ENCODE measurements at places on chromosomes 3 and 15. TPM values are rescaled to one million over a fixed set of nuclear protein-coding genes. Genes with fewer than 3 reads are reported as not detected.

DNA sequence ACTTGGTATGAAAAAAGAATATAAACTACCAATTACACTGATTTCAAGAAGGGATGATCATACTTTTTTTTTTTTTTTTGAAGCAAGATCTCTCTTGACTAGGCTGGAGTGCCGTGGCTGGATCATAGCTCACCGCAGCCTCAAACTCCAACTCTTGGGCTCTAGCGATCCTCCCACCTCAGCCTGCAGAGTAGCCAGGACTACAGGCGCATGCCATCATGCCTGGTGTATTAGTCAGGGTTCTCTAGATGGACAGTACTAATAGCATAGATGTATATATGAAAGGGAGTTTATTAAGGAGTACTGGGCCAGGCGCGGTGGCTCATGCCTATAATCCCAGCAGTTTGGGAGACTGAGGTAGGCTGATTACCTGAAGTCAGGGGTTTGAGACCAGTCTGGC is 11.5 kb upstream of the SEC11A start:
- H3K27me3 ChIP-seq = no peaks in the 10 kb centered on the region
- no peak overlapping the region for H3K27ac ChIP-seq
- no peaks in the 10 kb centered on the region for H3K36me3 ChIP-seq
- no peak for DNase-seq
- no peaks in the 10 kb centered on the region for H3K4me1 ChIP-seq
- no peak overlapping the region for H3K4me3 ChIP-seq

- H3K36me3 ChIP-seq = no peaks in the 10 kb centered on the region
- no peak overlapping the region for H3K27ac ChIP-seq
- H3K4me1 ChIP-seq = no peaks in the 10 kb centered on the region
- DNase-seq = no peak
- no peak overlapping the region for H3K4me3 ChIP-seq
These were observed 214.2 kb downstream of the NAALADL2 start for GRCh38 chr3:175073219-175073905.

GRCh38 chr3:136586580-136586979 is 165.6 kb downstream of the STAG1 start:
- H3K36me3 ChIP-seq = no peaks in the 10 kb centered on the region
- H3K4me3 ChIP-seq = no peak overlapping the region
- no peaks in the 10 kb centered on the region for H3K4me1 ChIP-seq
- DNase-seq = no peak
- no peaks in the 10 kb centered on the region for H3K27me3 ChIP-seq

- no peak for DNase-seq
- H3K4me3 ChIP-seq = no peak overlapping the region
- no peaks in the 10 kb centered on the region for H3K4me1 ChIP-seq
- H3K36me3 ChIP-seq = no peaks in the 10 kb centered on the region
These were observed 192.7 kb downstream of the ZNF621 start for GRCh38 chr3:40717471-40717870.

DNA sequence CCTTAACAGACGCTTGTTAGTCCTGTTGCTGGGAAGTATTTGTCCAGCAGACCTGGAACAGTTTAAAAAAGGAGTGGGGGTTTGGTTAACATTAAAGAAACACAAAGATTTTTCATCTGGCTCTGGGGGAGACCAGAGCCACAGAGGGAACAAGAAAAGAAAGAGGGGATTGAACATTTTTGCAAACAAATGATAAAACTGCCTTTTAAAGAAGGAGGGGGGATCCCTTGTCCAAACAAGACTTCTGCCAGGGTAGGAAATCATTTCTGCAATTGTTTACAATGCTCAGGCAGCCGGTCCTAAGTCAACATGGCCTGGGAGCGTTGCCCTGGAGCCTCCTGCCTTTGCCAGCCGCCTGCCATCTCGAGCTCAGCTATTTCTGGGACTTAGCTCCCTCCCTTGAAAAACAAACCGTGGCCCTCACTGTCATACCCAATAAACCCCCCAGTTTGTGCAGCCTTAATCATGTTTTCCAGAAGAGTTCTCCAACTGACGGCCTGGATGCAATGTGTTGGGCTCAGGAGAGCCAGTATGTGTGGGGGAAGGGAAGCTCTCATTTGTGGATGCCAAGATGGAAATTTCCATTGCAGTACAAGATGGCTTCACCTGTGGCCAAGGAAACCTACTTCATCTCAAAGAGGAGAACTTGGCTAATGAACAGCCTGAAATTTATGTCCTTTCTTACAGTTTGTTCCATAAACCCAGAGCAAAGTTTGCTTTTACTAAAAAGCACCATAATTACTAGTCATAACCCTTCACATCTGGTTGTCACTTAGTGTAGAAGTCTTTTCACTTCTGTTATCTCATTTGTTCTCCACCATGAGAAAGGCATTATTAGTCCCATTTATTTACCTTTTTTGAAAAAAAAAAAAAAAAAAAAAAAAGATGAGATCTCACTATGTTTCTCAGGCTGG is 75.9 kb upstream of the RNU6-1 start:
- peak overlapping the region; percentile 95 for H3K27ac ChIP-seq
- no peak overlapping the region for H3K4me3 ChIP-seq
- no peaks in the 10 kb centered on the region for H3K36me3 ChIP-seq
- peak; percentile 81 for DNase-seq
- no peaks in the 10 kb centered on the region for H3K27me3 ChIP-seq

DNA sequence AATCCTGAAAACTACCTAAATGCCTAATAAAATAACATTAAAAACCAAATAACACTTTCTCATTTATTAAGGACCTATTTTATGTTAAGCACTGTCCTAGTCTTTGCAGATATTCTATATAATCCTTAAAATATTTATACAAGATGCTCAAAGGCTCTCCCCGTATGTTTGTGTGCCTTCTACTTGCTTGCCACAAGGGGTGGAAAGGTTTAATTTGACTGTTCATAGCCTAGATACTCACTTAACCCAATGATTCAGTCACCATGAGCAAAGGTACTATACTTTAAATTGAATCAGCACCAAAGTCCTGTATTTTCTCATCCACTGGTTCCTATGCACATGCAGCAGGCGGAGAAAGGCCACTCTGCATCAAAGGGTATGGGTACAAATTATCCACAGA is 32.0 kb downstream of the LSAMP start:
- H3K27ac ChIP-seq = no peak overlapping the region
- no peak for DNase-seq
- H3K27me3 ChIP-seq = no peaks in the 10 kb centered on the region
- H3K36me3 ChIP-seq = no peaks in the 10 kb centered on the region
- no peak overlapping the region for H3K4me3 ChIP-seq
- no peaks in the 10 kb centered on the region for H3K4me1 ChIP-seq

DNA sequence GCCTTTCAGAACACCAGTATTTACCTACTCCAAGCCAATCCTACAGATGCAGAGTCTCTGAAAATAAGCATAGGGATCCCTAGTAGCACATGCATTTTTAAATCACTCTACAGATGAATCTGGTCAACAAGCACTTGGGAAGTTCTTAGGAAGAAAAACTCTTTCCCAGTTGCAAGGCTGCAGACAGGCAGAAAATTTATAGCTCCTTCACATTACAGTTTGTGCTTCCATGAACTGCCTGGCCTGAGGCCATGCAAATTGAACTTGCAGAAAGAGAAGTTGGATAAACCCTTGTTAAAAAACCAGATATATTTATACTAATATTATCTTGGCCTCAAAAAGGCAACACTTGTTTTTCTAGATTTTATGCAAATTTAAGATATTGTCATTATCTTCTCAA is 256.9 kb downstream of the EPHA3 start:
- no peaks in the 10 kb centered on the region for H3K27me3 ChIP-seq
- no peak for DNase-seq
- no peaks in the 10 kb centered on the region for H3K4me1 ChIP-seq
- H3K27ac ChIP-seq = no peak overlapping the region
- H3K4me3 ChIP-seq = no peak overlapping the region

DNA sequence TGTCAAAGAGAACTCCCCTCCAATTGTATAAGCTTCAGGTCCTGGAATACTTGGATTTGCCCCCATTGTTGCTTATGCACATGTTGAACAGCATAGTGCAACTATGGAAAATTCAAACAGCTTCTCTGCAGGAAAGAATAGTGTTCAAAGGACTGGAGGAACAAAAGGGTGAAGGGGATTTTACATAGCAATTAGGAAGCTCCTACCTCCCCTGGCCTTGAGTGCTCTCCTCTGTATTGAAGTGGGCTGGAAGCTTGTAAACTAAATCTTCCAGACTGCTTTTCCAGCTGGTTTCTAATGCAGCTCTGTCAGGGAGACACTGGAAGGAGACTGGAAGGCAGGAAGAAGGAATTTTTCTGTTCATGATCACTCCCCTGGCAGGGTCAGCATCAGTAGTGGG is 7.2 kb upstream of the ELP6 start:
- H3K4me3 ChIP-seq = no peak overlapping the region
- DNase-seq = no peak
- peaks cover 4% of the 10 kb centered on the region for H3K4me1 ChIP-seq
- no peaks in the 10 kb centered on the region for H3K27me3 ChIP-seq
- H3K27ac ChIP-seq = no peak overlapping the region

GRCh38 chr3:127390365-127391025 is 102.6 kb upstream of the PRR20G start:
- H3K36me3 ChIP-seq = no peaks in the 10 kb centered on the region
- H3K27ac ChIP-seq = no peak overlapping the region
- no peak for DNase-seq
- H3K4me3 ChIP-seq = no peak overlapping the region
- H3K27me3 ChIP-seq = peaks cover 7% of the 10 kb centered on the region

GRCh38 chr3:20543535-20544226 is 357.7 kb upstream of the SGO1 start:
- no peak for DNase-seq
- H3K4me1 ChIP-seq = no peaks in the 10 kb centered on the region
- no peak overlapping the region for H3K4me3 ChIP-seq
- H3K36me3 ChIP-seq = no peaks in the 10 kb centered on the region

DNA sequence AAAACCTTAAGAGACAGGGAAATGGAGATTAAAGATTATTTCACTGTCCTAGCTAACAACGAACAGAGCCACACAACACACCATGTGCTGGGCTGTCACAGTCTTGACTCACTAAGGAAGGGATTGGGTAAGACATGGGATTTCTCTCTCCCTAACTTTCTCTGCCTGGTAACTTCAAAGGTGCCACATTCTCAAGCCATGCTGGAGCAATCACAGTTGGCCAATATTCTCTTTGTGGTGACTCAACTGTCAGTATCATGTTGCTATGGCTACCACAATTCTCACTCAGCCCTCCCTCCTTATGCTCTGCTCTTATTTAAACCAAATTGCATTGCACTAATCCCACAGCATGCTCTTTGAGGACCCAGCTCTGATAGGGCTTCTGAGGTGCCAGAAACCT is 74.0 kb downstream of the OXNAD1 start:
- no peak overlapping the region for H3K4me3 ChIP-seq
- peak; percentile 38 for DNase-seq
- H3K4me1 ChIP-seq = peaks cover 12% of the 10 kb centered on the region
- H3K27me3 ChIP-seq = no peaks in the 10 kb centered on the region
- no peak overlapping the region for H3K27ac ChIP-seq

- no peak overlapping the region for H3K27ac ChIP-seq
- H3K4me1 ChIP-seq = no peaks in the 10 kb centered on the region
- H3K36me3 ChIP-seq = no peaks in the 10 kb centered on the region
- H3K27me3 ChIP-seq = no peaks in the 10 kb centered on the region
- no peak for DNase-seq
These were observed 7.5 kb upstream of the CHMP2B start for GRCh38 chr3:87219611-87220010.

GRCh38 chr3:25448750-25449692 is 21.0 kb downstream of the RARB start:
- peak; percentile 79 for DNase-seq
- no peaks in the 10 kb centered on the region for H3K27me3 ChIP-seq
- H3K4me1 ChIP-seq = peaks cover 35% of the 10 kb centered on the region
- no peaks in the 10 kb centered on the region for H3K36me3 ChIP-seq
- peak overlapping the region; percentile 73 for H3K27ac ChIP-seq

- H3K27ac ChIP-seq = no peak overlapping the region
- H3K27me3 ChIP-seq = no peaks in the 10 kb centered on the region
- DNase-seq = no peak
- H3K36me3 ChIP-seq = no peaks in the 10 kb centered on the region
These were observed 6.1 kb downstream of the PLCB2 start for GRCh38 chr15:40301467-40302179.

DNA sequence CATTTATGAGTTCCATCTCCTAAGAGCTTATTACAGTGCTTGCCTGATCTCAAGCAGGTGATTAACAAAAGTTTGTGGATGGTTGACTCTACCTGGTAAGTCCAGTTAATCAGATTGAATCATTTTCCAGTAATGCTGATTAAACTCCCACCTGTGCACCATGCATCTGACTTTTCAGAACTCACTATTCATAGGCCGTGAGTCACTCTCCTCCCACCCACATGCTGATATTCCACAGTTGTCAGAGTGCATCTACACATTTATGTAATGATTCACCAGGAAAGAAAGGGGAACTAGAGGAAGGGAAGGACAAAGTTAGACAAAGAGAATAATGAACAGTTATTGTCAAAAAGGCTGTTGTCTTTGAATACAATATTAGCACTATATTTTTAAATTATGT is 106.2 kb upstream of the UBE3A start:
- no peak overlapping the region for H3K4me3 ChIP-seq
- H3K36me3 ChIP-seq = no peaks in the 10 kb centered on the region

- H3K36me3 ChIP-seq = peaks cover 43% of the 10 kb centered on the region
These were observed 21.7 kb downstream of the GRIP2 start for GRCh38 chr3:14518432-14518802.

- H3K36me3 ChIP-seq = no peaks in the 10 kb centered on the region
- no peaks in the 10 kb centered on the region for H3K27me3 ChIP-seq
- H3K27ac ChIP-seq = no peak overlapping the region
These were observed 603.7 kb upstream of the ALCAM start for GRCh38 chr3:104763007-104763406.

DNA sequence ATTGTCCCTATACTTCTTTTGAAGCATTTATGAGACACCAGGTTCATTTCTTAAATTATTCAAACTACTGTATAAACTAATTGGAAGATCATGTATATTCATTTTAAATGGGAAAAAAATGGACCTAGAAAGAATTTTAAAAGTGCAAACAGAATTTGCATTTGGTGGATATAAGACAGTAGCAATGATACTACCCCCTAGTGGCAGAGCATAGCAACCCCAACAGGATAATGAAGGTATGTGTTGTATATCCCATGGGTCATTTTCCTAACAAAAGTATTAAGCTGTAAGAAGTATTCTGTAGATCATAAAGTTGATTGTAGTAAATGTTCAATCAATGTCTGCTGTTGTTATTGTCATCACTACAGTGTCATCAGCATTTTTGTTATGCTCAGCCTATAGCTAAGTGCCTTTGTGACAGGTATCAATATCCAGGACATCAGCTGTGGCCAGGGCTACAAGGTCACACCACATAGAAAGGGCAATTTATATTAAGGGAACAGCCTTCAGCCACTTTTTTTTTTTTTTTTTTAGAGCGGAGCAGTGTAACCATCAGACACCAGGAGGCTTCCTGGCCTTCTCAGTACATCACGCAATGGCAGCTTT is 175.8 kb downstream of the FOXB1 start:
- no peaks in the 10 kb centered on the region for H3K4me1 ChIP-seq
- H3K36me3 ChIP-seq = no peaks in the 10 kb centered on the region
- H3K4me3 ChIP-seq = no peak overlapping the region
- no peak overlapping the region for H3K27ac ChIP-seq
- no peaks in the 10 kb centered on the region for H3K27me3 ChIP-seq
- DNase-seq = no peak

- H3K4me3 ChIP-seq = no peak overlapping the region
- no peaks in the 10 kb centered on the region for H3K36me3 ChIP-seq
- DNase-seq = no peak
- no peak overlapping the region for H3K27ac ChIP-seq
- H3K27me3 ChIP-seq = no peaks in the 10 kb centered on the region
- peaks cover 59% of the 10 kb centered on the region for H3K4me1 ChIP-seq
These were observed 4.4 kb downstream of the HYAL2 start for GRCh38 chr3:50318163-50318562.

The PPP1R14D gene
- not detected for total RNA-seq

The SMAD3 gene
- 15.9 TPM for total RNA-seq

The VGLL3 gene
- total RNA-seq = 3.5 TPM

The TMEM212 gene
- total RNA-seq = not detected

The C3orf85 gene
- not detected for total RNA-seq

The IL12A gene
- total RNA-seq = not detected

The EIF2A gene
- total RNA-seq = 168 TPM
